CD4-positive, alpha-beta T cell treated with Interleukin-2 at 100 ng/mL for 4 hours (primary cell): ENCODE measurements at places on chromosomes 3 and 15.

DNA sequence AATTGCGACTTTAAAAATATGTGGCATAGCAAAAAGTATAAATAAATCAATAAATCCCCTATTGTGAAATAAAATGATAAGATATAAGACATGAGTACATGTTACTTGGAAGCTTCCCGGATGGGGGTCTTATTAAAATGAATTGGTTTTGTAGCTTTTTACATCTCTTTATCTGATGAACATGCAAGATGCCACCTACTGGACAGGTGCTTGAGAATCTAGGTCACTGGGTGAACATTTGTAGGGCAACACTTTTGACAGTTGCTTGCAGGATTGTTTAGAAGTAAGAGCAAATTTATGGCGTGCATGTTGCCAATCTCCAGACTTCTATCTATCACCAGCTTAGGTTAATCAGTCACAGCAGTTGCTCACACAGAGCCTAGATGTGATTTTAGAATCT, 362.7 kb upstream of the SUCLG2 start:
- no peak for DNase-seq

DNA sequence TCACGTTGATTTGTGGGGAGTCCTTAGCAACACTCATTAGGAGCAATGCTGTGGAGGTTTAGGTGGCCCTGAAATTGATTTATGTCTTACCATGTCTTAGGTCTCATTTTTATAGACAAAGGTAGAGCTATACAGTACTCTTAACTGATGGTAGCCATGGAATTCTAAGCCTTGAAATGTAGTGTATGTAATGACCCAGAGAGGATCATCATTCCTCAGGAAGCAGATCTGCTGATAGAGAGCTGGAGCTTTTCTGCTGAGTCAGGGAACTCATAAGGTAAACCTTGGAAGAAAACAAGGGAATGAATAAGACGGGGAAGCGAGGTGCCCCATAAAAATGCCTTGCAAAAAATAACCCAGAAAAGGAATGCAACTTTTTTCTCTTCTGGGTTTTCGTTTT, 34.0 kb upstream of the ZNF639 start:
- DNase-seq = no peak

GRCh38 chr15:36332301-36332700, 247.1 kb upstream of the CDIN1 start:
- no peak for DNase-seq

- no peak for DNase-seq
These were observed 382.0 kb downstream of the ROBO2 start for GRCh38 chr3:77421916-77422315.

DNA sequence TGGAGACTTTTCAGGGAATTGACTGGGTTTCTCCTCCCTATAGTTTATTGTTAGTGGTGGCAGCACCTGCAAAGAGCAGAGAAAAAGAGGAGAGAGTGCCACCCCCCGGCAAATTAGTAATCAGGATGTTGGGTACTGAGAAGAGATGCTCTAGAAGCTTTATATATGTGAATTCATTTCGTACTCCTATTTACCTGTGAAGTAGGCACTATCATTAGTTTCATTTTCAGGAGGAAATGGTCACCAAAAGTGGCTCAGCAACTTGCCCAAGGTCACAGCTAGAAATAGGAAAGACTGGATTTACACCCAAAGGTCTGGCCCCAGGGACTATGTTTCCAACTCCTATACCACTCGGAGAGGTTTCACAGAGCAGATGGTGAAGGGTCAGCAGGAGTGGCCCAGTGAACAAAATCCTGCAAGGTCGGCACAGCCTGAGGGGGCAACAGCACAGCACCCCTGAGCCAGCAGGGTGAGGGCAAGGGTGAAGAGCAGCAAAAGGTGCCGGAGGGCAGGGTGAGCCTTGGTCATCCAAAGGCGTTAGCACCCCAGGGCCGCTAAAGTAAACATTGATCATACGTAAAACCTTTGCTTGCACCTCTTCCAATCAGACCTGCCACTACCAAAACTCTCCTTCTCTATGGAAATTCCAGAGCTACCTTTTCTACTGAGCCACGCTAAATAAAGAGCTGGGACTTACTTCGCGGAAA, 23.6 kb downstream of the VGLL4 start:
- no peak for DNase-seq
